Colonic mucosa (tissue), 4 donors: ENCODE measurements at places on chromosomes 4 and X. TPM values are rescaled to one million over a fixed set of nuclear protein-coding genes. Genes with fewer than 3 reads are reported as not detected.
A peak's percentile ranks its signal among the peaks of the same experiment; 100 is the strongest.

The IQSEC2 gene
- total RNA-seq = 26.1 TPM

DNA sequence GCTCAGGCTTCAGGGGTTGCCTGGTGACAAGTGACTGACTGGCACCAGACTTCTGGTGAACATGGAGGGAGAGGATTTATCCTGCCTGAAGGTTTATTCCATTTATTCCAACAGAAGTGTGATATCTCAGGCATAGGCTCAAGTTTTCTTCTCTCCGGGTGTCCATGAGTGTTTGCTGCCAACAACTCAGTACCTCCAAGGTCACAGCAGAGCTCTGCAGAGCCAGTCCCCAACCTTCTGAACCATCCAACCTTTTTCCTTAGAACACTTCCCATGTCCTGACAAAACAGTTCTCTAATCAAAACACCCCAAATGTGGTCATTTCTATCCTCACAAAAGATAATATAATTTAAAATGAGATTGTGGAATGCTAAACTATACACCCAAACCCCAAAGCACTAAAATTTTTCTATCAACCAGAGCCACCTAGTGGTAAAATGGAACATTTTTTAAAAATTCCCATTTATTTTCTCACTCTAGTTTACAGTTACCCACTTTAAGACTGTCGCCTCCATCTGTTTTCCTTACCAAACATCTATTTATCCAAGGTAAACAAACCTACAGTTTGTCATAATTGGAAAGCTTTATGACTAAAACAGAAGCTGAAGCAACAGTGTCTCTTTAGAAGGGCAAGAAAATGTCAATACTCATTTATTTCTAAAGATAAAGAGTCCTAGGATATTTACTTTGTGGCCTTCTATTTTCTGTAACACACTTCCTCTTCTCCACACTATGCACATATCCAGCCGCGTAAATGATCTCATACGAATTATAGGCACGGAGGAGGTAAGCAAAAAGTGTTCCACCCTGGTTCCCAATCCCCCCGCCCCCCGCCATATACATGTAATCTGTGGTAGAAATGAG lies 39.5 kb downstream of the TMEM154 start:
- no peak overlapping the region for H3K4me3 ChIP-seq
- H3K27me3 ChIP-seq = no peaks in the 10 kb centered on the region
- DNase-seq = no peak
- H3K4me1 ChIP-seq = no peaks in the 10 kb centered on the region

DNA sequence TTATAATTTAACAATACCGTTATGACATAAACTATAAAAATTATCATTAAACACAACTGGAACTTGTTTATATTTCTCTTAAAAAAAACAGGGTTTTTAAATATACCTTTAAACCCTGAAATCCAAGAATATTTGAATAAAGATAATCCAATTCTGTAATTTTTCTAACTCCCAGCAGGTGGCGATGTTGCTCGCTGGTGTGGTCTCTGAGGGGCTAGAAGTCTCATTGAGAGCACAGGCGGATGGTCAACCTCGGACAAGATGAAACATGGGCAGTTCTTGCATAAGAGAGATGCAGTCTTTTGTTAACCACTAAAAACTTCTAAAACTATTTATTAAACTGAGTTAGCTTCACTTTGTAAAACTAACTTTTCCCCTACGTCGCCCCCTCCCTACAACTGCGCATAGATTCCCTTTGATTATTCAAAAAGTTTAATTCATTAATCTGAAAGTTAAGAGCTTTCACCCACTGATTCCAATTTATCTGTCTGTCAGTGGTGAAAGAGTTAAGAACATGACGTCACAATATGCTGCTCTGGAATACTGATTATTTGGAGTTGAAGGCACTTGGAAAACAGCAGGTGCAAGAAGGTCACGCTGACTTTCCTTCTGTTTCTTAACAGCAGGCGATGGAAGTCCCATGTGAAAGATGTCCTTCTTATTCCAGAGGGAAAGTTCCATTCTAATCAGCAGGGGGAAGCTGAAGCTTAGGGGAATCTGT lies 29.5 kb downstream of the DMP1 start:
- H3K27ac ChIP-seq = no peak overlapping the region
- no peaks in the 10 kb centered on the region for H3K36me3 ChIP-seq

GRCh38 chrX:123274796-123275195 lies 90.7 kb downstream of the GRIA3 start:
- no peak overlapping the region for H3K4me3 ChIP-seq
- H3K27ac ChIP-seq = no peak overlapping the region
- H3K27me3 ChIP-seq = no peaks in the 10 kb centered on the region
- no peak for DNase-seq
- no peaks in the 10 kb centered on the region for H3K4me1 ChIP-seq
- H3K36me3 ChIP-seq = no peaks in the 10 kb centered on the region

The ZCCHC12 gene
- not detected for total RNA-seq

GRCh38 chr4:31741326-31741725 lies 1021.2 kb downstream of the PCDH7 start:
- H3K4me1 ChIP-seq = no peaks in the 10 kb centered on the region
- H3K27ac ChIP-seq = no peak overlapping the region
- DNase-seq = no peak
- no peaks in the 10 kb centered on the region for H3K36me3 ChIP-seq
- H3K27me3 ChIP-seq = no peaks in the 10 kb centered on the region

- no peak for DNase-seq
- no peaks in the 10 kb centered on the region for H3K27me3 ChIP-seq
- H3K4me1 ChIP-seq = no peaks in the 10 kb centered on the region
- H3K4me3 ChIP-seq = no peak overlapping the region
- no peak overlapping the region for H3K27ac ChIP-seq
Measured at GRCh38 chr4:41791557-41791956, 43.0 kb upstream of the PHOX2B start.

The DUSP21 gene
- total RNA-seq = not detected

GRCh38 chrX:124764354-124764753 lies 418.0 kb downstream of the SH2D1A start:
- no peaks in the 10 kb centered on the region for H3K4me1 ChIP-seq
- no peaks in the 10 kb centered on the region for H3K36me3 ChIP-seq
- H3K27me3 ChIP-seq = no peaks in the 10 kb centered on the region
- H3K27ac ChIP-seq = no peak overlapping the region
- no peak for DNase-seq

The PITX2 gene
- 0.64 TPM for total RNA-seq

- no peaks in the 10 kb centered on the region for H3K36me3 ChIP-seq
- no peak overlapping the region for H3K27ac ChIP-seq
- H3K27me3 ChIP-seq = no peaks in the 10 kb centered on the region
- no peak overlapping the region for H3K4me3 ChIP-seq
- no peak for DNase-seq
Measured at GRCh38 chr4:79155336-79155735, 170.5 kb downstream of the NAA11 start.

DNA sequence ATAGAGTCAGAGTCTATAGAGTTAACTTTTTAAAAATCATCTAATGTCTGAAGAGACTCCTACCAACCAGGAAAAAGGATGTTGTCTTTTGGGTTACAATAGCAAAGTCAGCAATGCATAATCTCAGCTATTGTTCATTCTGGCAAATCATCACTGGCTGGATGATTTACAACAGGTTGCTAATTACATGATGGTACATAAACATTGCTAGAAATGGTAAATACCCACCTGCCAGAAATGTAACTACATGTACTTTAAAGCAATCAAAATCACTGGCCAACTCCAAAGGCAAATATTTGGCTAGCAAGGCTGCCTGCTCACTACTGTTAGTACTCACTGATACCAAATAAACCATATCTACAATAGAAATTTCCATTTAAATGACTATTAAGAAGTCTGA lies 91.1 kb downstream of the PPP3CA start:
- H3K4me3 ChIP-seq = no peak overlapping the region
- no peaks in the 10 kb centered on the region for H3K27me3 ChIP-seq
- peak; percentile 26 for DNase-seq
- no peaks in the 10 kb centered on the region for H3K4me1 ChIP-seq
- H3K27ac ChIP-seq = no peak overlapping the region

DNA sequence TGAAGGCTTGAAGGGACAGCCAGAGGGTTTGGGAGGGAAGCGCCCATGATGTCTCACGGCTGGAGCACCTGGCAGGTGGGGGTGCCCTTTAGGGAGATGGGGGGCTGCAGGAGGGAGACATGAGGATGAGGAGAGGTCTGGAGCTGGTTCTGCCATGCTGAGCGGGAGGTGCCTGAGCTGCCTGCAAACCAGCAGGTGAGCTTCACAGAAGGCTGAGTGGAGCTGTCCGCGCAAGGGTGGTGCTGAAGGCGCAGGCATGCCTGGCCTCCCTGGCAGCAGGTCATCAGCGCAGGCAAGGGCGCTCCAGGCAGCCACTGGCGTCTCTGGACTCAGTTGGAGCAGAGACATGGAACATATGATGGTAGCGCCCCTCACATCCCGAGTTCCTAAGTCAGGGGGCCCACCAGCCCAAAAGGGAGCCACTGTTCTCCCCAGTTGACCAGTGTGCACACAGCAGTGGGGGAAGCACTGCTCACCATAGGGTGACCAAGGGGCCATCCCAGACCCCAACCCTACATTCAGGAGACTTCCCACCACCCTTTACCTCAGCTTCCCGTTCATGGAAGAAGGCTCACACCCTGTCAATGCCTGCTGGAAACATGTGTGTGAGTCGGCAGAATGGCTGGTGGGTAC lies 25.8 kb downstream of the ADRA2C start:
- no peak overlapping the region for H3K27ac ChIP-seq
- no peaks in the 10 kb centered on the region for H3K36me3 ChIP-seq
- H3K27me3 ChIP-seq = no peaks in the 10 kb centered on the region
- DNase-seq = peak; percentile 50
- H3K4me3 ChIP-seq = no peak overlapping the region

- H3K27me3 ChIP-seq = peaks cover 7% of the 10 kb centered on the region
- H3K4me3 ChIP-seq = peak overlapping the region; percentile 57
- H3K27ac ChIP-seq = peak overlapping the region; percentile 73
- peak; percentile 85 for DNase-seq
Measured at GRCh38 chr4:37452952-37453280, 208.4 kb downstream of the NWD2 start.

The AMBN gene
- not detected for total RNA-seq

DNA sequence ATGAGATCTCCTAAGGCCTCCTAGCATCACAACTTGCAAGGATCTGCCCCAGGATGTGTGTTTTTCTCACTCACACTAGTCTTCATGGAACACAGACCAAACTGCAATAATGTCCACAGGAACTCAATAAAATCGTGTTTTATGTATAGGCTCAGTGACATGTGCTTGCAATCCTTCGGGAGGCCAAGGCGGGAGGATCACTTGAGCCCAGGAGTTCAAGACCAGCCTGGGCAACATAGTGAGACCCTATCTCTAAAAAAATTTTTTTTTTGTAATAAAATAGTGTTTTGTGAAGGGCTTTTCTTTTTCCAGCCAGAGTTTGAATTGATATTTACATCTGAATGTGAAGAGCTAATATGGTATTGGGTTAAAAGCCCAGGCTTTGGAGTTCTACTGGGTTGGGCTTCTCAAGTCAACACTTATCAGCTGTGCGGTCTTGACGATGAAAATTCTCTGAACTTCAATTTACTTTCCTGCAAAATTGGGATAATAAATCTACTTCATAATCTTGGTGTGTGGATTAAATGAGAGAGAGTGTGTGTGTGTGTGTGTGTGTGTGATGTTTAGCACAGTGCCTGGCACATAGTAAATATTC lies 38.7 kb upstream of the SETD7 start:
- no peak overlapping the region for H3K27ac ChIP-seq
- H3K4me1 ChIP-seq = no peaks in the 10 kb centered on the region
- H3K27me3 ChIP-seq = no peaks in the 10 kb centered on the region
- DNase-seq = no peak

DNA sequence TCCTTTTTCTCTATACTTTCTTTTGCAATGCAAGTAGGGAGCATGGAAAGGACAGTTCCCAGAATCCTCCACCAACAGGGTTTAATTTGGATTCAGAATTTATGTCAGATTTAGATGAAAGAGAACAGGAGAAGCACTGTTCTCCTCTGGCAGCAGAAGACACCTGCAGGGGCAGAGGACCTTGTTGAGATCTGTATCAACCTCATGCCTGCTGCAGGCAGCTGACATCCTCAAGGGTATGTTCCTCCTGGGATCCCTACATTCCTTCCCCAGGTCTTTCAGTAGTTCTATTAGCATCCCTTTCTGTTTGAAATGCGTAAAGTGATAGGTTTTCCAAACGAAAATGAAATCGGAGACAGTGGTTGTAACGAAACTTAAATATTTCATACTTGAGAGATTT lies 10.6 kb upstream of the GUCY1A1 start:
- DNase-seq = no peak
- H3K27me3 ChIP-seq = no peaks in the 10 kb centered on the region
- no peaks in the 10 kb centered on the region for H3K36me3 ChIP-seq
- H3K27ac ChIP-seq = no peak overlapping the region
- H3K4me1 ChIP-seq = no peaks in the 10 kb centered on the region
- no peak overlapping the region for H3K4me3 ChIP-seq

- DNase-seq = no peak
- H3K27ac ChIP-seq = no peak overlapping the region
- no peaks in the 10 kb centered on the region for H3K36me3 ChIP-seq
- H3K27me3 ChIP-seq = no peaks in the 10 kb centered on the region
- no peak overlapping the region for H3K4me3 ChIP-seq
Measured at GRCh38 chrX:136354201-136354600, 53.4 kb downstream of the ADGRG4 start.

DNA sequence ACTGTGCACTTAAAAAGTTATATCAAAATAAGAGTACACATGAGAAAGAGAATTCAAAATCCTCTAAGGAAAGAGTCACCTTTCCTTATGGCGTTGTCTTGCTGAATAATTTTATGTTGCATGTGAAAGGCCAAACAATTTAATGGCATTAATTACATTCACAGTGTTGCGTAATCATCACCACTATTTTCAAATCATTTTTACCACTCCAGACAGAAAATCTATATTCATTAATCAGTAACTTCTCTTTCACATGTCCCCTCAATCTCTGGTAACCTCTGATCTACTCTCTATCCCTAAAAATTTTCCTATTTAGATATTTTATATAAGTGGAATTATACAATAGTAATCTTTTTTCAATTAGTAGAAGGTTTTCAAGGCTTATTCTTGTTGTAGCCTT lies 283.0 kb downstream of the CXXC4 start:
- no peaks in the 10 kb centered on the region for H3K4me1 ChIP-seq
- H3K36me3 ChIP-seq = no peaks in the 10 kb centered on the region
- no peak for DNase-seq
- H3K27me3 ChIP-seq = no peaks in the 10 kb centered on the region
- H3K4me3 ChIP-seq = no peak overlapping the region
- H3K27ac ChIP-seq = no peak overlapping the region

DNA sequence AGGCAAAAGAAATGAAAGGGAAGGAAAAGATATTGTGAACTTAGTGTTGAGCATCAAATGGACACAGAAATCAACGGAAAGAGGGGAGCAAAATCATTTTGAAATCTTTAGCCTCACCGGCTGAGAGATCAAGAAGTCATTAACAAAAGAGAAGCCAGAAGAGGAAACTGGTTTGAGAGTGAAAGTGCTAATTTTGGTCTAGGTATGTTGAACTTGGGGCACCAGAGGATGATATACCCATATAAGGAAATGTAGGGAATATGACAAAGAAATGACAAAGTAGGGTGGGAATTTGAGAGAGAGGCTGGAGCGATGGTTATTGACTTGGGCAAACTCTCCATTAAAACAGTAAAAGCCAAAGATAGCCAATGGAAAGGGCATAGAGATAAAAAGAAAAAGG lies 183.4 kb upstream of the ATOH1 start:
- no peak overlapping the region for H3K4me3 ChIP-seq
- no peaks in the 10 kb centered on the region for H3K27me3 ChIP-seq
- H3K27ac ChIP-seq = no peak overlapping the region
- H3K36me3 ChIP-seq = no peaks in the 10 kb centered on the region
